ENCODE measurements at places on chromosomes 12 and 14.
A peak's percentile ranks its signal among the peaks of the same experiment; 100 is the strongest.

- DNase-seq: peak; percentile 33
Measured at GRCh38 chr12:95173392-95174251, 43.6 kb downstream of the FGD6 start.

- no peak for DNase-seq
Measured at GRCh38 chr12:32688786-32689185, 9.7 kb downstream of the DNM1L start.

- DNase-seq: peak; percentile 7
Measured at GRCh38 chr12:102371165-102371564, 109.2 kb downstream of the IGF1 start.

GRCh38 chr12:20628226-20628787 lies 66.8 kb upstream of the SLCO1C1 start:
- peak; percentile 11 for DNase-seq

- DNase-seq: no peak
Measured at GRCh38 chr12:21942377-21942703, 1.1 kb upstream of the ABCC9 start.

GRCh38 chr12:111624540-111624939 lies 25.4 kb upstream of the ATXN2 start:
- no peak for DNase-seq

GRCh38 chr12:105933671-105934665 lies 204.8 kb downstream of the NUAK1 start:
- DNase-seq: no peak

DNA sequence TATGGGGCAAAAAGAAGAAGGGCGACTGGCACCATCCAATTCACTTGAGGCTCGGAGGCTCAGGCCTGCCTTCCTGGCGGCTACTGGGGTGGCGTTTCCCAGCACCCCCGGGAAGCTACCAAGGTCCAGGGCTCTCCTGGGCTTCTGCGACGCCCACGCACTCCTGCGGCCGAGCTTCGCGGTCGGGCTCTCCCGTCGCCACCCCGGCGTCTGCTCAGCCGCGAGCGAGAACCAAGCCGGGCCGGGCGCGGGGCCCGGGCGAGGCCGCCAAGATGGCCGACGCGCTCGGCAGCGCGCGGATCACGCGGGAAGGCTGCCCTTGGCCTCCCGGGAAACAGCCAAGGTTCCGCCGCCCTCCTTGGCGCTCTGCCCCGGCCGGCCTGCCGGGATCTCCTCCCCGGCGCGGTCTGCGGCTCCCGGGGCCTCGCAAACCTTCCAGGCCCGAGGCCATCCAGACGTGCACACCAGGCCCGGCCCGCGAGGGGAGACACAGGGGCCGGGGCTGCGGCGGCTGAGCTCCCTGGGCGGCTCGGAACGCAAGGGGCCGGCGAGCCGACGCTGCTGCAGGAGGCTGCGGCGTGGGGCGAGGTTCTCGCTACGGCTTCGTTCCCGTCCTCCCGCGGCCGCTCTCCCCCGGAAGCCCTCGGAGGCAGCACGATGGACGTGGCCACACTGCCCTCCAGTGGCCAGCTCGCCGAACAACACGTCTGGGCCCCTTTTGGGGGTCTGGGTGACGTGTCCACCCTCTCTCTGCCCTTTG lies 23.5 kb upstream of the ZFP36L1 start:
- peak; percentile 94 for DNase-seq

- no peak for DNase-seq
Measured at GRCh38 chr12:114401328-114402083, 4.4 kb downstream of the TBX5 start.

DNA sequence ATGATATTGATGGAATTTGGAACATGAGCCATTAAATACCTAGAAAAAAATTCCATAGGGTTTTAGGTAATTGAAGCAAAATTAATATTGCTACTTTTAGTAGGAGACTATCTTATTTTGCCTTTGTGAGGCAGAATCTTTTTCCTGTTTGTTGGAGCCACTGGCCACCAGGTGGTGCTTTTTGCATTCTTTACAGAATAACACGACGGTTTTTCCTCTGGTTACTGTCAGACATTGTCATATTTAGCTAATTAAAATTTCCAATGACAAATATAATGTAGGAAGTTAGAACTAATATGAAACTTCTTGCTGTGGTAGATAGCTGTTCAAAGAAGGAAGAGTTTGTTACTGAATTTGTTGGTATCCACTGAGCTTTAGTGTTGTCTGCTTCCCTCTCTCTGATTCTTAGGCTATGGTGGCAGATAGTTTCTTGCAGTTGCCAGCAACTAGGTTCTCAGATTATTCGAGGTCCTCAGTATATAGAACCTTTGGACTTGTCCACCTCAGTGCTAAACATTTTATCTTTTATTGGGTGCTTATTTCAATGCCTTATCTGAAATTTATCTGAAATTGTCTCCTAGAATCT lies 25.7 kb downstream of the RAB21 start:
- peak; percentile 78 for DNase-seq

- no peak for DNase-seq
Measured at GRCh38 chr14:89845346-89845745, 109.2 kb downstream of the EFCAB11 start.

GRCh38 chr14:39217214-39217879 lies 16.4 kb upstream of the MIA2 start:
- no peak for DNase-seq

GRCh38 chr12:103768467-103769123 lies 72.4 kb downstream of the NT5DC3 start:
- no peak for DNase-seq

GRCh38 chr12:72622556-72622955 lies 350.4 kb downstream of the TRHDE start:
- DNase-seq: no peak

- no peak for DNase-seq
Measured at GRCh38 chr12:92139634-92140150, 6.0 kb downstream of the BTG1 start.

DNA sequence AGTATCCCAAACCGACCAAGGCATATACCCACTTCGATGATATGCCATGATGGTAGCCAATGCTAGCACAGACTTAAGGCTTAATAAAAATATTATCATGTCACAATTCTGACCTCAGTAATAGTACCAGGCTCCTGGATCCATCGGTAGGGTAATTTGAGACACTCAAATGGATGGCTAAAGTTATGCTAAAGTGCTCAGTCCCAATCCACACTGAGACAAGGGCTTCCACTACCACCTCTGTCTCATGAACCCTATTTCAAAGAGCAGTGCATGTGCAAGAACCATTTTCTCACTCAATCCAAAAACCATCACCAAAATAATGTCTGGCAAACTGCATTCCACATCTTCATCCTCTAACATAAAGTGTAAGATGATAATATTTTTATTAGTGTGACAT lies 122.4 kb upstream of the KRR1 start:
- no peak for DNase-seq

- no peak for DNase-seq
Measured at GRCh38 chr12:57524814-57525614, 2.4 kb downstream of the MBD6 start.

- no peak for DNase-seq
Measured at GRCh38 chr14:71621980-71622605, 310.1 kb upstream of the RGS6 start.

DNA sequence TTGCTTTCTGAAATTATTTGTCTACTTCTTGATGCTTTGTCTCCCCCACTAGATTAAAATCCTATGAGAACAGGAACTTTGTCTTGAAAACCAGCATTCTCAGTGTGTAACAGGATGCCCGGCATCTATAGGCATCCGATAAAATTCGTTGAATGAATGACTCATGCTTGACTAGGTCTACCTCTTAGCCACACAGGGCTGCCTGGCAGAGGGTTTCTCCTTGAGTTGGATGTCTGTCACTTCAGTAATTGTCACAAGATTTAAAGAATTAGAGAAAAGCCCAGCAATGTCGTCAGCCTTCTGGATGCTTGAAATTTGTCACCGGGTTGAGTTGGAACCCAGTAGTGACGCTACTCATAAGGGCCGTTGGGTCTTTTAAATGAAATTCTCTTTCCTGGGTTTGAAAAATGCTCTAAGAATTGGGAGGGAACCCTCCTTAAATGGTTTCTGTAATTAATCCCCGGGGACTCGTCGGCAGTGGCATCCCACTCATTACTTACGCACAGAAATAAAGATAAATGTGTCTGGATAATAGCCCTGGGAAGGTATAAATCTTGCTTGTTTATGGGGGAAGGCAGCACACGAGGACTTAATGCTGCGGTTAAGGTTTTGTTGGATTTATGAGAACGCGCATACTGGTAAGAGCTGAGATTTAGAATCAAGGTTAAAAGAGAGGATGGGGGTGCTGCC lies 194.1 kb downstream of the AACS start:
- no peak for DNase-seq

DNA sequence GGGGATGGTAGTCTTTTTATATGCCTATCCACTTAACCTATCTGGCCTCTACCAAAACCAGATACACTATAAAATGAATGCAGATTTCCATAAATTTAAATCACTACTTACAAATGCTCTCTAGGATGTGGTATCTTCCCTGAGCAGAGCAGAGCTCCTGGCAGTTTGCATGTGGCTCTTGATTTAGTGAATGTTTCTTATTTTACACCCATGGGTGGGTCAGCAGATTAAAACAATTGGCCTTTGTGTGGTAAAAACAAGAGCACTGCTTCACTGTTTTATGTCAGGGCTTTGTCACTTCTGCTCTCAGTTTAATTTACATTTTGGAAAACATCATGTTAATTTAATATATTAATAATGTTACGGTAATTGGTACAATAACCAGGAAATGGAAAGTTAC lies 5.5 kb downstream of the TAS2R19 start:
- DNase-seq: no peak

- DNase-seq: no peak
Measured at GRCh38 chr12:57723630-57723962, 14.9 kb downstream of the AGAP2 start.

DNA sequence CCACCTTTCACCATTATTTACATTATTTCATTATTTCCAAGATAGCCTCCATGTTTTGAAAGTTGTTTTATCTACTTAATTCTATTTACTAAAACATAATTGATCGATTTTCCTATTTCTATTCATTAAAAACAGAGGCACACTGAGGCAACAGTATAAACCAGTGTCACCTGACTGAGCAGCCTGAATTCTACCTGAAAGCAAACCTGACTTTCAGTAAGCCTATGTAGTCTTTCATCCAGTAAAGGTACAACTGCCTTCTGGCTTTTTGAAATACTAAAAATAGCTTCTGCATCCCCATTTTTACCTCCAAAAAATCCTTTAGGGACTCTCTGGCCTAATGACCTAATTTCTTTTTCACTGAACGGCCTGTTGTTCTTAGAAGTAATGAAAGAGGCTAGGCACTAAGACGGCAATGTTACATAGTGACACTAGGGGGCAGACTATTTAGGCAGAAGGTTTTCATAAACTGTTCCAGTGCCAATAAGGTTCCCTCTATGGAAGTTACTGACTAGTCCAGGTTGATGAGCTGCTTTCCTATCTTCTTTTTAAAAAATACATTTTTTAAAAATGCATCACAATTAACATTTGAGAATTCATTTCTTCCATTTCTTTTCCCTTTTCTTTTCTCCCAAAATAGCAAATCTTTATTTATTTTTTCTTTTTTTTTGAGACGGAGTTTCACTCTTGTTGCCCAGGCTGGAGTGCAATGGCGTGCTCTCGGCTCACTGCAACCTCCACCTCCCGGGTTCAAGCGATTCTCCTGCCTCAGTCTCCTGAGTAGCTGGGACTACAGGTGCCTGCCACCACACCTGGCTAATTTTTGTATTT lies 17.5 kb downstream of the ANAPC5 start:
- DNase-seq: peak; percentile 88

- no peak for DNase-seq
Measured at GRCh38 chr12:131138638-131139362, 185.1 kb downstream of the ADGRD1 start.

DNA sequence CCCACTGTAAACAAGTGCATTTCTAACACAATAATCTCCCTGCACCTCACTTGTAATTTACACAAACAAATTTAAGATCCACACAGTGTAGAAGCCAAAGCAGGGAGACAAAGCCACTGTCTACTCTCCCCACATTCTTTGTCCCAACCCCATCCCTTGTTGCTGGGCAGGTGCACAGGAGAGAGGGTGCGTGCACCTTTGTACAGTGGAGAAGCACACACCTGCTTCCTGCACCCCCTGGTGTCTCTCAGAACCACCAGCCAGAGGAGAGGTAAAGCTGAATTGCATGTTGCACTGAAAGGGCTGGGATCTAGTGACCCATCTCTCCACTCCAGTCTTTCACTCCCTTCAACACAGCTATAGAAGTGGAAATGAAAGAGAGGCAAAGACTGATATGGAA lies 51.4 kb upstream of the IFNG-AS1 start:
- DNase-seq: no peak

DNA sequence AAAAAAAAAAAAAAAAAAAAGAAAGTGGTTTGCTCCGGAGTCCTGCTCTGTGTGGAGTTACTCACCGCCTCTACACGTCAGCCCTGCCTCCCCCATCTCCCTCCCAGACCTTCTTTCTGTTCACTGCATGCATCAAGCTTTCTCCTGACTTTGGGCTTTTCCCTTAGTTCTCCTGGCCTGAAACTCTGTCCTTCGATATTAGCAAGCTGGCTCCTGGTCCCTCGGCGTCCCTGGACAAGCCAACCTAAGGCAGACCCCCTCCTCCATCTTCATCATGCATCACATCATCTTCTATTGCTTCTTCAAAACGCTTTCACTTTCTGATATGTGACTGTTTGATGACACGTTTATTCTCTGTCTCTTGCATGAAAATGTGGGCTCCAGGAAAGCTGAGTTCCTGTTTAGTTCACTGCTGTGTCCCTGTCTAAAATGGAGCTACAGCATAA lies 40.6 kb downstream of the SLC15A4 start:
- DNase-seq: peak; percentile 59

- no peak for DNase-seq
Measured at GRCh38 chr14:45633220-45633984, 380.4 kb upstream of the MIS18BP1 start.

- DNase-seq: no peak
Measured at GRCh38 chr12:69579029-69579428, 6.2 kb upstream of the CCT2 start.

- no peak for DNase-seq
Measured at GRCh38 chr14:104585966-104586697, 6.6 kb downstream of the C14orf180 start.

- no peak for DNase-seq
Measured at GRCh38 chr14:28661171-28661772, 105.3 kb upstream of the FOXG1 start.

GRCh38 chr14:63478010-63478409 lies 65.2 kb downstream of the PPP2R5E start:
- peak; percentile 69 for DNase-seq

DNA sequence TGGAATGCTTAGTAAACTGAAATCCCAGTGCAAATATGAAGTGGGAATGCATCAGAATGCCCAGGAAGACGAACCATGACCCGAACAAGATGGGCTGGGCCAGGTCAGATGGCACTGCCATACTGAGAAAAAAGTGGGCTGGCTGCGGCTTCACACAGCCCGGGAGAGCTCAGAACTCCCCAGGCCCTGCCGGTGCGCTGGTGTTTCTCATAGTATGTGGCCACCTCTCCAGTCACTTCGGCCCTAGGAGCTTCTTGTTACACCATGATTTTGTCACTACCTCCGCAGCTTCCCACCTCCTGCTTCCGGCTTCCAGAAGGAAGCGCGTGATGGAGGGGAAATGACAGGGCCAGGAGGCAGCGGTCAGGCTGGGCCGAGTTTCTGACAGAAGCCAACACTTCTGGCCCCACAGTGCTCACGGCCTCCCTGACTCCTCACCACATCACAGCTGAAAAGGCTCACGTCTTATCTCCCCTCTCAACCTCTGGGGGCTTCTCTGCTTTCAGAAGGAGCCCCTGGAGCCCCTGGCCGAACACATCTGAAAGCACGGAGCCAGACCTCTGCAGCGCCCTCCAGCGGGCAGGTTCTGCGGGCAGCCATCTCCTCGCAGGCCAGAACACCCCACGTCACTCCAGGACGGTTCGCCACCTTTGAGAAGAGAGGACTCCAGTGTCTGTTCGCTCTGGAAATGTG lies 30.7 kb downstream of the DAD1 start:
- no peak for DNase-seq

GRCh38 chr12:108792361-108793292 lies 61.3 kb upstream of the CORO1C start:
- DNase-seq: no peak
